ENCODE measurements at places on chromosomes 4 and X.

GRCh38 chr4:84957514-84958420 is 8.7 kb downstream of the WDFY3 start:
- no peak for DNase-seq

DNA sequence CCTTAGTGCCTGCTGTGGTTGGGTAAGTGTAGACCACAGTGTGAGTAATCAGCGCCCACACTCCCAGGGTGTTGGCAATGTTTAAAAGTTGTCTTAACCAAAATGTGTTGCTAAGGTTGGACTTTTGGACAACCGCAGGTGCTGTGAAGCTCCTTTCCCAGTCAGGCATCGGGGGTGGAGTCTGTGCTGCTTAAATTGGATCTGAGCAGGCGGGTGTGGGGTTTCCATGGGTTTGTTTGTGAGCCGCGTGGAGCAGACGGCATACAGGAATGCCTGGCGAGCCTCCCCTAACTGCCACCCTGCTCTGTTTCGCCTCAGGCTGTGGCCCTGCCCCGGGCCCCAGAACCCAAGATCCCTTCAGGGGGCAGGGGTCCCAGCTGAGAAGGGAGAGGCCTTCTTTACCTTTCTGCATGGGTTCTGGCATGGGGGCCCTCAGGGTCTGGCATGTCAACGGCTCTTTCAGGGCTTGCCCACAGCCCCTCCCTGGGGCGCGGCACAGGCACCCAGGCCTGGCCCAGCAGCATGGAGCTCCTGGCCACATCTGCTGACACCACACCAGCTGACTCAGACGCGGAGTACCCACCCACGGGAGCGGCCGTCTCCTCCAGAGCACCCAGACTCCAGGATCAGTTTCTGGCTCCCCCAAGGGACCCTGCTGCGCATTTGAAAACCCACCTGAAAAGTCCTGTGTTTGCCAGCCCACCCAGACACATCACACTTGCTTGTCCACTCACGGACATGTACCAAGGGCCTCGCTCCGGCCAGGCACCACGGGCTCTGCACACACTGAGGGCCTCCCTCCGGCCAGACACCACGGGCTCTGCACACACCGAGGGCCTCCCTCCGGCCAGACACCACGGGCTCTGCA is 5.1 kb upstream of the SPON2 start:
- no peak for DNase-seq

GRCh38 chr4:25088093-25088952 is 57.6 kb upstream of the LGI2 start:
- no peak for DNase-seq

- DNase-seq = no peak
Measured at GRCh38 chr4:55838356-55838755, 15.1 kb upstream of the EXOC1 start.

GRCh38 chr4:82710197-82710929 is 88.2 kb downstream of the SCD5 start:
- DNase-seq = no peak

- DNase-seq = no peak
Measured at GRCh38 chr4:113563691-113564378, 197.7 kb downstream of the CAMK2D start.
